ENCODE measurements at places on chromosomes 6 and 20.
A peak's percentile ranks its signal among the peaks of the same experiment; 100 is the strongest.

DNA sequence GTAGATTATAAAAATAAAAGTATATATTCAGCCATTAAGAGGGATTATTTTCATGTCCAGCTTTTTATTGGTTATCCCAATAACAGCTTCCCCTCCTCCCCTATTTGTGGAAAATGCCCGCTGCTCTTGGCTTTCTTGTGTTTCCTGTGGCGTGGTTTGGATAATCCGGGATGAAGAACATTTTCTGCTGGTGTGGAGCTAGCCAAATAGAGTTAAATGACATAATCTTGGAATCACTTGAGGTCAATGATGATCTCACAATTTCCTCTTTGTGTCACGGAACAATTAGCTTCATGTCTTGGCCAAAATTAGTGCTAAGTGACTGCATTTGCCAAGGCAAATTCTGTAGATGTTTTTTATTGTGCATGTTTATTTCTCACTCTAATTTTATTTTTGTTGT lies 394.0 kb downstream of the LAMA2 start:
- peak; percentile 5 for DNase-seq

DNA sequence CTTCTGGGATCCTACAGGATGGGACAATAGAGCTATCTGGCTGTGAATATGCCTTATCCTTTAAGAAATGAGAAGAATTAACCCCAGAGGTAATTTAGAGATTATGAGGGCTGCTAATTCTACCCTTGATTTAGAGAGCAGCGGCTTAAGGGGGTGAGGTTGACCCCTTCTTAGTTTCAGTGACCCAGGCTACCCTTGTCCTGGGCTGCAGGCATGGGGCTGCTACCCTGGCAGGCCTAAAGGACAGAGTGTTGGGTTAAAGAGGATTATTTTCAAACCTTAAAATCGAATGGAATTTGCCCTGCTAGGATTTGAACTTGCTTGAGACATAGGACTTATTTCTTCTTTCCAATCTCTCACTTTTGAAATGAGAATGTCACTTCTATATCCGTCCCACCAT lies 1343.4 kb downstream of the HACE1 start:
- DNase-seq = no peak

- DNase-seq = no peak
Measured at GRCh38 chr20:52777171-52777570, 195.0 kb upstream of the TSHZ2 start.

DNA sequence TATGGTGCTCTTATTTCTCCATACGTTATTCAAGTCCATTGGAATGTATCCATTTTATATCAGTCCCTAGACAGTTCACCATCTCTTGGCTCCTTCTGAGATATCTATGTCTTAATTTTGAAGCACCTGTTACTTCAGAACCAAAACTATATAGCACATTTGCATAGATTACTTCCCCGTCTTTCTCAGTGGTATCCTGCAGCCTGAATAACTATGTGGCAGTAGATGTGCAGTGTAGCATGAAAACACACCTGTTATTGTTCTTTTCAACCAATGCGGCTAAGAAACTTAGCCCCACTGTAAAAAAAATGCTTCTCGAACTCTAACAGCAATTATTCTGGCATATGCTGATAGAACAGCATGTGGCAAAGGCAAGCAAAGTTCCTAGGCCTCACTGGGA lies 1184.4 kb upstream of the ADGRB3 start:
- DNase-seq = no peak

- DNase-seq = no peak
Measured at GRCh38 chr6:112806163-112806865, 459.2 kb downstream of the RFPL4B start.

- no peak for DNase-seq
Measured at GRCh38 chr6:68069921-68070710, 565.0 kb upstream of the ADGRB3 start.

- DNase-seq = no peak
Measured at GRCh38 chr6:100472674-100473073, 8.0 kb upstream of the SIM1 start.

GRCh38 chr6:25637211-25637610 lies 14.8 kb upstream of the SCGN start:
- DNase-seq = no peak

DNA sequence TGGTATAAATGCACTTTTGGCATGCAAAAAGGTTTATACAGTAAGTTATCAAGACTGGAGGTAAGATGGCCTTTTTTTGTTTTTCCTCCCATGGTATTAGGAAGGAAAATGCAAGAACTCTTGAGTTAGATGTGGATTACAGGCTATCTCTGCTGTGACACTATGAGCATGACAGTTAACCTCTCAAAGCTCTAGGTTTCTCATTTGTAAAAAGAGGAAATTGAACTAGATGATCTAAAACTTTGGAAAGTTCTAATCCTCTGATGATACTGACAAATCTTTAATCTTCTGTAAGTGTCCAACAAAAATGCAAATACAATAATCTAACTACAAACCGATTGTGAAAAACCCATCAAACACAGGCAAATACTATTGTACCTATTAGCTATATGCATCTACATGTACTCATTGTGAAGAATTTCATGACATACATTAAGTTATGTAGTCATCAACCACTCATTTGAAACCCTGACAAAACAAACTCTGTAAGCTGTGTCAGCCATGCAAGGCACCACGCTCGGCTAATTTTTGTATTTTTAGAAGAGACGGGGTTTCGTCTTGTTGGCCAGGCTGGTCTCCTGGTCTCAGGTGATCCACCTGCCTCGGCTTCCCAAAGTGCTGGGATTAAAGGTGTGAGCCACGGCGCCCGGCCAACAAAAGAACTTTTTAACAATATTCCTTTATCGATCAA lies 4.2 kb downstream of the CDK19 start:
- DNase-seq = no peak

DNA sequence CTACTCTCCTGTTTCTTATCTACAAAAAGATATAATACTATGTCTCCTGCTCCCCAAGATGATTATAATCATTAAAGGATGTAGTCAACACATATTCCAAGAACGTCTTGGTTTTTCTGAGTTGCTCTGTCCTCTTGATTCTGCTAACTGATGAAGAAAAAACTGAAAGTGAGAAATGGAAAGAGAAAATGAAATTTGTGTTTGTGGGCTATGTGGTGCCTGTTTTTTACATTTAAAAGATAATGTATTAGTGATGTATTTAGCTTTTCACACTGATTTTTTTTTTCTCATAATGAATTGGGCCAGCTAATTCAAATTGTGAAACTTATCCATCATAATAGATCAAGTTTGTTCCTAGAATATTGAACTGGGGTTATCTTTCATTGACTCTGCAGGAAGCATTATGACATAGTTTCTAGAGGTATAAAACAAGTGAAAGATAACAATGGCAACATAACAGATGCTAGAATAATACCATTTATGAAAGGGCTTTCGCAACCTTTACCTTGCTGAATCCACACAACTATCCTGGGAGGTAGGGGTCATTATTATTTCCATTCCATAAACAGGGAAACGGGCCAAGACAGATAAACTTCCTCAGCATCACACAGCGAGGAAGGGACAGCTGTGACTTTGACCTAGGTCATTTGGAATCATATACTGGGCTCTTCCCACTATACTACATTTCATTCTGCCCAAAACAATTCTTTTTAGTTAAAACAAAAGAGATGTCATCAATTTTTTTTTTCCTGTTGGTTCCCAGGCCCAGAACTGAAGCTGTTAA lies 336.7 kb downstream of the GJA1 start:
- DNase-seq = no peak

GRCh38 chr20:59374261-59374660 lies 73.8 kb downstream of the EDN3 start:
- DNase-seq = no peak

- DNase-seq = peak; percentile 85
Measured at GRCh38 chr6:133553652-133554051, 312.5 kb downstream of the EYA4 start.

GRCh38 chr20:17589161-17589834 lies 19.4 kb downstream of the DSTN start:
- peak; percentile 38 for DNase-seq

- DNase-seq = no peak
Measured at GRCh38 chr20:45972500-45973183, 639 bp upstream of the ZNF335 start.

- no peak for DNase-seq
Measured at GRCh38 chr6:10749734-10750133, 2.1 kb downstream of the TMEM14B start.

- no peak for DNase-seq
Measured at GRCh38 chr6:85685713-85686112, 43.0 kb upstream of the SYNCRIP start.

DNA sequence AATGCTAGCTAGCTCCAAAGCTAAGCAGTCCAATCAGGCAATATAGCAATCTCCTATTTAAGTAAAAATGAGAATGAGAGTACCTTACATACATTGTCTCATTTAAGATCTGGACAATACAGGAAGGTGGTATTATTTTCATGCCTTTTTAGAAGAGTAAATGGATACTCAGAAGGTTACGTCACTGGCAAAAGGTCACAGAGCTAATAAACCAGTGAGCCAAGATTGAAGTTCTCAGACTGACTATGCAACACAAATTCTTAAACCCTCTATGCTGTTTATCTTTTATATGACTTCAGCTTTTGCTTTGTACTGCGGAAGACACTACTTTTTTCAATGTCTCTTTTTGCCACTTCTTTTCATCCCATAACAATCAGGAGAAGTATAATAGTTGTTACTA lies 135.2 kb upstream of the PRL start:
- no peak for DNase-seq

All from fibroblast of the aortic adventitia (primary cell).